ENCODE measurements at places on chromosomes 7 and 10.
A peak's percentile ranks its signal among the peaks of the same experiment; 100 is the strongest.

DNA sequence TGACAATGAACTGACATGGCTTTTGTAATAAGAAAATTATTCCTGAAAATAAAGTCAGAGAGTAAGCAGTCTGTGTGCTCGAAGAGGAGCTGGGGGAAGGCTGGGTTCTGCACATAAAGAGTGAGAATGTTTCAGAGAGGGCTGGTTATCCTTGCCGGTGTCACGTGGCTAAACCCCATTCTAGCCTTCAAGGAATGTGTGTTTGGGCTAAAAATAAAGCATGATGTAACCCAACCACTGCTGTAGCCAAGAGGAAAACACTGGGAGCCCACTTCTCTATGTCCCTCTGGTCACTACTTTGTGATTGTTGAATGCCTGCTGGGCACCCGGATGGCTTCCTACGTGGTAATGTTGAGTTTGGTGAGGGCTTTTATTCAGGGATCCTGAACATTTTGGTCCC lies 23.5 kb downstream of the WDFY4 start:
- peaks cover 15% of the 10 kb centered on the region for H3K4me1 ChIP-seq
- DNase-seq = no peak
- no peak overlapping the region for H3K4me3 ChIP-seq
- no peaks in the 10 kb centered on the region for H3K27me3 ChIP-seq
- H3K27ac ChIP-seq = no peak overlapping the region

GRCh38 chr7:90666186-90666585 lies 70.1 kb downstream of the CDK14 start:
- H3K36me3 ChIP-seq = no peaks in the 10 kb centered on the region
- no peaks in the 10 kb centered on the region for H3K27me3 ChIP-seq
- H3K4me3 ChIP-seq = no peak overlapping the region
- no peak overlapping the region for H3K27ac ChIP-seq

- H3K27ac ChIP-seq = peak overlapping the region; percentile 66
- no peaks in the 10 kb centered on the region for H3K27me3 ChIP-seq
- DNase-seq = no peak
- peak overlapping the region; percentile 79 for H3K4me3 ChIP-seq
- H3K36me3 ChIP-seq = no peaks in the 10 kb centered on the region
Observed at GRCh38 chr10:91908337-91909116, 759 bp downstream of the FGFBP3 start.

GRCh38 chr7:102395592-102395872 lies 631 bp upstream of the PRKRIP1 start:
- peak overlapping the region; percentile 74 for H3K4me3 ChIP-seq
- no peaks in the 10 kb centered on the region for H3K27me3 ChIP-seq
- H3K4me1 ChIP-seq = peaks cover 17% of the 10 kb centered on the region
- peak overlapping the region; percentile 83 for H3K27ac ChIP-seq
- no peak for DNase-seq

All from esophagus muscularis mucosa (tissue), 4 donors.